ENCODE measurements at places on chromosomes 12 and 14.

- DNase-seq: no peak
Measured at GRCh38 chr14:23661542-23661941, 25.4 kb downstream of the DHRS2 start.

GRCh38 chr12:127761880-127762279 lies 505.1 kb upstream of the TMEM132C start:
- peak; percentile 71 for DNase-seq

DNA sequence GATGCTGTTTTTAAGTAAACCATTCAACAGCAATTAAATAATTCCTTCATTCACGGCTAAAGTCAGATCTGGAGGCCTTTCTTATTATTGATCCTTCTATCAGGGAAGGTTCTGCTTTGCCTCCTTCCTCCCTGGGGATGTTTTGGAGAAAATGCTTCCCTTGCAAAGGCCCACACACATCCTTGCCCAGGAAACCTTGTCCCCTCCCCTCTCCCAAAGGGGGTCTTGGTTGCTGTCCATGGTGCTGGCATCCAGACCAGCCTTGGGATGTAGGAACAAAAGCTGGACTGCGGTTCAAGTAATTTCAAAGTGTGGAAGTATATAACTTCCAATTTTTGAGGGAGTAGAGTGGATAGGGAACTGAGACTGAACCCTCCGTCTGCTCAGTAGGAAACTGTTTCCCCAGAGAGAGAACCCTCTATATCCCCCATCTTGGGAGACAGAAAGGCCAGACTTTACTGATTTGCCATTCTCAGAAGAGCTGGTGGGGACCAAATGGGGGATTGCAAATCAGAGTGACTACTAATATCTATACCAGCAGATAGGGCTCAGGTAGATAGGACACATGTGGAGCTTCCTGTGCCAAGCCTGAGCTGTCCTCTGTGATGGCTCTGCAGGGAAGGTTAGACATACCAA lies 5.6 kb downstream of the MARCHF9 start:
- DNase-seq: no peak

DNA sequence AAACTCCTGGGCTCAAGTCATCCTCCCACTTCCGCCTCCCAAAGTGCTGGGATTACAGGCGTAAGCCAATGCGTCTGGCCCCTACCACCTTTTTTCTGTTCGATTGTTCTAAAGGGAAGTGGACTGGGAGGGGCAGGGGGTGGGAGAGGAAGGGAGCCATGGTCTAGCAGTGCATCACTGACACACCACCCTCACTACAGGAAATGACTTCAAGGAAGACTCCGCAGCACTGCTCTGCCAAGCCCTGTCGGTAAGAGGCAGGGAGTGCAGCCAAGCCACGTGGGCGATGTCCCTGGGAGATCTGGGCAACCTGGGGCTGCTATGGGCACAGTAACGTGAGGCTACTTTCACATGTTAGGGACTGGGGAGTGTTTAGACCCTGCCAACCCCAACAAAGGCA lies 18.0 kb downstream of the LRRC74A start:
- DNase-seq: peak; percentile 22

GRCh38 chr12:55698965-55699364 lies 8.7 kb downstream of the ITGA7 start:
- peak; percentile 7 for DNase-seq

GRCh38 chr12:48296586-48297282 lies 54.0 kb downstream of the ZNF641 start:
- DNase-seq: peak; percentile 78

- no peak for DNase-seq
Measured at GRCh38 chr14:85535321-85535720, 5.4 kb downstream of the FLRT2 start.

DNA sequence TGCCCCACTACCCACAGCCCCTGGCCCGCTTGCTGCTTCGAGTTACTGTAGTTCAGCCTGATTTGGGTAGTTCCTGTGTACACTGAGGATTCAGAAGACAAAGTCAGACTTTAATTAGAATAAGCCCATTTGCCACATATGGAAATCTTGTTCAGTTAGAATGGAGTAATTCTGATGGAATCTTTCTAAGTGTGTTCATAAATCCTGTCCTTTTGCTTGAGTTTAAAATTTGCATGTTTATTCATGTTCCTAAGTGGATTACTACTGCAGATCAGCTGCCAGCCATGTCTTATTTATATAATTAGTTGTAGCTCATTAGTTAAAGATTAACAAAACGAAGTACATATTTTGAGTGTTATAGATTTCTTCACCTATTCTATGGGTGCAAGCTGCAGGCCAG lies 504.5 kb downstream of the PCNX1 start:
- DNase-seq: no peak
